ENCODE measurements at places on chromosomes 13 and 19.
A peak's percentile ranks its signal among the peaks of the same experiment; 100 is the strongest.

GRCh38 chr13:42028113-42028799 lies 20.2 kb upstream of the DGKH start:
- no peak for DNase-seq
- no peaks in the 10 kb centered on the region for H3K36me3 ChIP-seq
- no peaks in the 10 kb centered on the region for H3K27me3 ChIP-seq
- H3K4me1 ChIP-seq = no peaks in the 10 kb centered on the region

DNA sequence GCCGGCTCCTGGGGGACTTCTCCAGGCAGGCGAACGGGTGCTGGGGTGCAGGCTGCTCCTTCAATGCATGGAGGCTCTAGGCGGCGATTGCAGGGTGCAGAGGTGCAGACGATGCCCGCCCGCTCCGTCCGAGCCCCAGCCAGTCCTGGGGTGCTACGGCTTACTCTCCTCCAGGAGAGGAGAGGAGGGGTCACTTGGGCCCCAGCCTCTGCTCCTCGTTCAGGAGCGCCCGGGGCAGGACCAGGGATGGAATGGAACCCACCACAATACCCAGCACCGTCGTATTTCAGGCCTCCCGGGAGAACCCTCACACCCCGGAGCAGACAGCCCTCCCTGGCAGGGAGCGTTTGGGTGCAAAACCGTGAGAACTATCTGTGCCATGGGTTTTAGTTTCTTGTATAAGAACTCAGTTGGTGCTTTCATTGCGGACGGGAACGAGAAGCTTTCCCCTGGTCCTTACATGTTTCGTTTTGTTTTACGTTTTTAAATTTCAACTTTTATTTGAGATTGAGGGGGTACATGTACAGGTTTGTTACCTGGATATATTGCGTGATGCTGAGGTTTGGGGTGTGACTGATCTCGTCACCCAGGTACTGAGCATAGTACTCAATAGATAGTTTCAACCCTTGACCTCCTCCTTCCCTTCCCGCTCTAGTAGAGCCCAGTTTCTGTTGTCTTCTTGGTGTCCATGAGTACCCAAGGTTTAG lies 46.8 kb downstream of the ARHGEF18 start:
- DNase-seq = peak; percentile 41
- H3K27ac ChIP-seq = no peak overlapping the region
- H3K4me3 ChIP-seq = peak overlapping the region; percentile 99

GRCh38 chr19:55005684-55006488 lies 32.2 kb downstream of the GP6 start:
- H3K36me3 ChIP-seq = no peaks in the 10 kb centered on the region
- peak overlapping the region; percentile 66 for H3K27ac ChIP-seq
- peak; percentile 87 for DNase-seq
- peak overlapping the region; percentile 65 for H3K4me3 ChIP-seq

DNA sequence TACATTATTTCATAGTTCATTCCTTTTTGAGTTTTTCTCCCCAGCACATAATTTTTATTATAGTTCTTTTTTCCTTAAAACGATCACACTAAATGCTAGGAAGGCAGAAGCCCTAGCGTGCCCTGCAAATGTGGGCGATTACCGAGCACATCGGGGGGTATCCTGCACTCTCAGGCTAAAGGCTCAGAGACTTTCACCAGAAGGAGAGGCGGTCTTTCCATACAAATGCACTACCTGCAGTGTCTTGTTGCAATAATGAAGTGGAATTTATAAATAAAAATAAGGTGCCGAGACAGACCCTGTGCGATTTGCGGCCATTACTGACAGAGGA lies 29.3 kb upstream of the SPACA7 start:
- H3K4me1 ChIP-seq = peaks cover 65% of the 10 kb centered on the region
- H3K36me3 ChIP-seq = no peaks in the 10 kb centered on the region
- H3K27me3 ChIP-seq = no peaks in the 10 kb centered on the region

DNA sequence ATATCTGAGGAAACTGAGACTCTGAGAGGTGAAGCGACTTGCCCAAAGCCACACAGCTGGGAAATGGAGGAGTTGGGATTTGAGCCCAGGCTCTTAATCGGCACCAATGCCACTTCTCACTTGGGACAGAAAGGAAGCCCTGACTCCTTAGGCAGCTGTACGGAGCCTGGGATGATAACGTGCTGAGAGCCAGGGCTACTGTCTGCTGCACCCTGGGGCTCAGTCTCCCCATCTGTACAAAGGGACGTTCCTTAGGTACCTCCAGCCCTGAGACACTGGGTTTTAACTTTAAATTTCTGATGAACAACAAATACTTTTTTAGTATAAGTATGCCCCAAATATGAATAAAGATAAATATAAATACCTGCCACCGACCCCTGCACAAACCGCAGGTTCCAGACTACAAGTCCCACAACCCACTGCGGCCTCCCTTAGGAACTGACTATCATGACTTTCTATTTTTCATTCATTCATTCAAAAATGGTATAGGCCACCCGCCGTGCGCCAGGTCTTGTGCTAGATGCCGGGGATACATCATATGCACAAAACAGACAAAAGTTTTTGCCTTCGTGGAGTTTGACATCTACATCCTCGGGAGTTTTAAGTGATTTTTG lies 776 bp upstream of the NCLN start:
- no peaks in the 10 kb centered on the region for H3K36me3 ChIP-seq
- peaks cover 10% of the 10 kb centered on the region for H3K4me1 ChIP-seq
- H3K4me3 ChIP-seq = peak overlapping the region; percentile 82
- DNase-seq = peak; percentile 79
- no peaks in the 10 kb centered on the region for H3K27me3 ChIP-seq

DNA sequence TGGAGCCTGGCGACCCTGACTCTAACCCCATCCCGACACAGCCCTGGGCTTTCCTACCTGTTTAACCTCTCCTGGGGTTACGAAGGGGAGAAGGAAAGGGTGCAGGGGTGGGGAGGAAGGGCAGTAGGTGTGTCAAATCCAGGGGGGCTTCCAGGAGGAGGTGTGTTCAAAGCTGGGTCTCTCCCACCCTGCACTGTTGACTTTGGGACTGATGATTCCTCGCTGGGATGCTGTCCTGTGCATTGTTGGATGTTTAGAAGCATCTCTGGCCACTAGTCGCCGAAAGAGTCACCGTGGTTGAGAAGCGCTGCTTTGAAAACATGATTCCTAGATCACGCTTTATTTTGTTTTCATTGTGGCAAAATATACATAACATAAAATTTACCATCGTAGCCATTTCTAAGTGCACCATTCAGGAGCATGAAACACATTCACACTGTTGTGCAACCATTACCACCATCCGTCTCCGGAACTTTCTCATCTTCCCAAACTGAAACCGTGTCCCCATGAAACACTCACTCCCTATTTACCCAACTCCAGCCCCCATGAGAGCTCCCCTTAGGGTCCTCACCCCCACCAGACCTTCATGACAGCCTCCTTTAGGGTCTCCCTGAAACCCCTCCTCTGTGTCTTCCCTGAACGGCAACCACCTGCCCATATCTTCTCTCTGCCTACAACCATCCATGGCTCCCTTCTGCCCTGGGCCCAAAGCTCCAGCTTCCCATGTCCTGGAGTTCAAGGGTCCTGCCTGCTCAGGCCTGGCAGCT lies 4.4 kb upstream of the FCER2 start:
- no peaks in the 10 kb centered on the region for H3K27me3 ChIP-seq
- H3K36me3 ChIP-seq = no peaks in the 10 kb centered on the region
- no peak overlapping the region for H3K4me3 ChIP-seq
- DNase-seq = no peak

DNA sequence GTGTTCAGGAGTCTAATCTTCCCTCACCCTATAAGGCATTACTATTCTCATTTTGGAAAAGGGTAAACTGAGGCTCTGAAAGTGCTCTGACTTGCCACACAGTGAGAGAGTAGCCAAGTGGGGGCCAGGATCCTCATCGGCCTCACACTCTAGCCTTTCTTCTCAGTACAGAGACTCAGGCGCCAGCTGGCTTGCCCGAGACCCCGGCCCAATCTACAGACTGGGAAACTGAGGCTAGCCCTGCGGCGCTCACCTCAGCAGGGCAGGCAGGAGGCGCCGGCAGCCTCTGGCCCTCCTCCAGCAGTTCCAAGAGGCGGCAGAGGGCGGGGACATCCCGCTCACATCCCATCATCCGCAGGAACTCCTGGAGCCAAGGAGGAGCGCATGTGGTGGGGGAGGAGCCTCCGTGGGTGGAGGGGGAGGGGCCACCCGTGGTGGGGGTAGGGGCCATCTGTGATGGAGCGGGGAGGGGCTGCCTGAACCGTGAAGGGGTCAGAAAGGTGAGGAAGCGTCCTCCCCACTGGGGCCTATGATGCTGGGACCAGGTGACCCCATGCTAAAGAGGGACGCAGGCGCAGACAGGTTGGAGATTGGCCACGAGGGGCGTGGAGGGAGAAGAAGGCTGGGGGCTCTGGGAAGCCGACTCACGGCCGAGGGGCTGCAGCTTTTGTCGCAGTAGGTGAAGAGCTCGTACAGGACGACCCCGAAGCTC lies 8.7 kb upstream of the INSL3 start:
- peaks cover 20% of the 10 kb centered on the region for H3K27me3 ChIP-seq
- no peaks in the 10 kb centered on the region for H3K36me3 ChIP-seq
- peaks cover 10% of the 10 kb centered on the region for H3K4me1 ChIP-seq
- H3K27ac ChIP-seq = peak overlapping the region; percentile 15

- peaks cover 9% of the 10 kb centered on the region for H3K4me1 ChIP-seq
- no peak overlapping the region for H3K4me3 ChIP-seq
- H3K36me3 ChIP-seq = no peaks in the 10 kb centered on the region
- no peak overlapping the region for H3K27ac ChIP-seq
- no peak for DNase-seq
- H3K27me3 ChIP-seq = no peaks in the 10 kb centered on the region
These were observed 44.9 kb upstream of the C13orf42 start for GRCh38 chr13:51155776-51156515.

DNA sequence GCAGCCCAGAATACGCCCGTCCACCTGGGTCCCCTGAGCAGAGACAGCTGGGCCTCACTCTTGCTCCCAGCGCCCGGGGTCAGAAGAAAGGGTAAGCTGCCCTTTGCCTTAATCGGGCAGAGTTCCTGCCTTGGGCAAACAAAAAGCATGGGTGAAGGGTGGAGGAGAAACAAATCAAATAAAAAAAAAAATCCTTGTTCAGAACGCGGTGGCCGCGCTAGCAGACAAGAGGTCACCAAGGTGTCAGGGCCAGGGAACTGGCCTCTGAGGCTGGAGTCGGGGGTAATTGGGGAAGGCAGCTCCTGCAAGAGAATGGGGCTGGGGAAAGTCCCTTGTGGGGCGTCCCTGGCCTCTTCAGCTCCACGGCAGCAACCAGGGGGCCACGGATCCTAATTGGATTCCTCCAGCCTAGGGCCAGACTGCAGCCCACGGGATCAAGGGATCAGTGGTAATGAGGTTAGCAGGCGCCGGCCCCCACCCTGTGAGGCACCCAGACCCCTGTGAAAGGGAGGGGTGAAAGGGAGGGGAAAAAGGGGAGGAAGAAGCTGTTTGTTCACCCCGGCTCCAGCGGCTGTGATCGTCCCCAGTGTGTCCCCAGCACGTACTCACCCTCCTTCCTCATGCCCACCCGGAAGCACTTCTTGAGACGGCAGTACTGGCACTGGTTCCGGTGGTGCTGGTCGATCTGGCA lies 5.5 kb downstream of the NR2F6 start:
- H3K4me1 ChIP-seq = peaks cover 12% of the 10 kb centered on the region
- no peaks in the 10 kb centered on the region for H3K36me3 ChIP-seq
- H3K4me3 ChIP-seq = no peak overlapping the region
- H3K27ac ChIP-seq = no peak overlapping the region
- no peak for DNase-seq
- no peaks in the 10 kb centered on the region for H3K27me3 ChIP-seq

DNA sequence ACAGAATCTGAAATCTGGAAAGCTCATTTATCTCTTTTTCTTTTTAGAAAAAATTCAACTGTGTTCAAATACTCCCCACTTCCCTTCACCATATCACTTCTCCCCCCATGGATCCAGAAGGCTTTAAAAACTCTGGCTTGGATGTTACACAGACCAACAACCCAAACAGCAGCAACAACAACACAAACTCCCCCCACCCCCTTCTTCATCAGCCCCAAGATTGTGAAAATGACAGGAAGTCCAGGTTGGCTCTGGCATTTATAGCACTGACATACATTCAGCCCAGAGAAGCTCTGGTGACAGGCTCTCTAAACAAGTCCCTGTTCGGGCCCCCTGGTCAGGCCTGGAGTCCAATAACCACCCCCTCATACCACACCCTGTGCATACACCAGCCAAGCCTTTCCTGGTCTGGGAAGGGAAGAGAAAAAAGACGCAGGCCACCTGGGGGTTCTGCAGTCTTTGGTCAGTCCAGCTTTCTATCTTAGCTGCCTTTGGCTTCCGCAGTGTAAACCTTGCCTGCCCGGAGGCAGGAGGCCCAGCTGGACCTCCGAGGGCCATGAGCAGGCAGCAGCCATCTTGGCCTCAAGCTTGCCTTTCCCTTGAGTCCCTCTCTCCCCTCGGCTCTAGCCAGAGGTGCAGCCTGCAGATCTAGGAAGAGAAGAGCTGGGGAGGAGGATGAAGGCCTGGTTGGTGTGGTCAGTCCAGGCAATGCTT lies 6.8 kb downstream of the CDX2 start:
- H3K36me3 ChIP-seq = no peaks in the 10 kb centered on the region
- peaks cover 100% of the 10 kb centered on the region for H3K27me3 ChIP-seq
- H3K4me1 ChIP-seq = peaks cover 15% of the 10 kb centered on the region
- H3K27ac ChIP-seq = no peak overlapping the region
